ENCODE measurements at places on chromosomes 7 and 10.

DNA sequence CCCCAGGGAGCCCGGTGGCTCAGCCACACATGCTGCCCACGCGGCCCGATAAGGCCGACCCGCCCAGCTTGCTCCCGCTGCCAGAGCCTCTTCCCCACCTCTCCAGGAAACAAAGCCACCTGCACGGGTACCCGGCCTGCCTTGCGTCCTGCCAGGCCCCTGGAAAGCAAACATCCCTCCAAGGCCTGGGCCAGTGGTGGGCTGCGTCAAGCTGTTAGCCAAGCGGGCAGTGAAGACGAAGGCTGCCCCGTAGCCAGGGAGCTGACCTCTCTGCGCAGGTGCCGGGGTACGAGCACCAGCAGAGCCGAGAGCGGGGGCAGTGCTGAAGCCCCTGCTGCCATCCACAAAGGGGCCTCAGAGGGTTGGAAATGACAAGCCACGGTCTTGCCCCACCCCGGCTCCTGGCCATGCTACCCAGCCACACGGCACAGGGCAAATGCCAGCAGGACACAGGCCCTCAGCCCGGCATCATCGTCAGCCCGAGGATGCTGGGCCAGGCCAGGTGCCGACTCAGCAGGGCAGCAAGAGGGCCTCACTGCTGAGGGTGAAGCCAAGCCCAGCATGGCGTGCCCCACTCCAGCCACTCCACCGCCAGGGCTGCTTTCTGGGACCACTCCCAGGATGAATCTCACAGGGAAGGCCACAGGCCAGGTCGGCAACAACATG, 140.0 kb downstream of the PTPRN2 start:
- DNase-seq = no peak

DNA sequence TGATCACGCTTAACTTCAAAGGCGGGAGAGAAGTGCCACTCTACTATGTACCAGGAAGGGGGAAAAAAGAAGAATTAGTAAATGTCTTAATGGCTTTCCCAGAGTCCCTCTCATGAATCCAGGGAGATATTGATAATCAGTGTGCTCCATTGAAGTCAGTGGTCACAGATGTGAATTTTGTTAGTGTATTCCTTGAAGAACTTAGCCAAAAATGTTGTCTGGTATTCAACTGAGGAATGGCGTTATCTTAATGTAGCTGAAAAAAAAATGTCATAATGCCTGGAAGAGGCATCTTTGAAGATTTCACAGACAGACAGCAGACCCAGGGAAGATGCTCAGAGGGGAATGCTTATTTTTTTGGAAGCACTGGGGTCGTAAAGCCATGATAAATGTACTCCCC, 250.4 kb downstream of the WDR11 start:
- DNase-seq = no peak

GRCh38 chr10:125203186-125203800, 42.9 kb upstream of the CTBP2 start:
- no peak for DNase-seq

- DNase-seq = no peak
Observed at GRCh38 chr7:115319541-115319940, 397.6 kb downstream of the MDFIC start.

GRCh38 chr10:133163889-133164815, 4.1 kb downstream of the KNDC1 start:
- DNase-seq = no peak

DNA sequence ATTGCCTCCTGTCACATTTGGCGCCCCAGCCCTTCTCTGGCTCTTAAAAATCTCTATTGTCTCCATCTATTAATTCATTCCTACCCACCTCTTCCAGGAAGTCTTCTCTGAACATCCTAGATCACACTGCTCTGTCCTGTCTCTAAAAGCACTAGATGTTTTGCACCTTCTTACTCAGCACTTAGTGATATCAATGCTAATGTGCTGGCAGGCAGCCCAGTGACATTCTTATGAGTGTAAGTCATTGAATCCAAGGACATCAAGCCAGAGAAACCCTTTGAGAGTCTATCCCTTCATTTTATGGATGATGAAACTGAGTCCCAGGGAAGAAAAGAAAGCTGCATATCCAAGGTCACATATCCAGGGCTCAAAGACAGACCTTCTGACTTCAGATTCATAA, 48.3 kb upstream of the PAX2 start:
- no peak for DNase-seq

- DNase-seq = peak; percentile 9
Observed at GRCh38 chr10:70115948-70116682, 16.5 kb downstream of the AIFM2 start.

DNA sequence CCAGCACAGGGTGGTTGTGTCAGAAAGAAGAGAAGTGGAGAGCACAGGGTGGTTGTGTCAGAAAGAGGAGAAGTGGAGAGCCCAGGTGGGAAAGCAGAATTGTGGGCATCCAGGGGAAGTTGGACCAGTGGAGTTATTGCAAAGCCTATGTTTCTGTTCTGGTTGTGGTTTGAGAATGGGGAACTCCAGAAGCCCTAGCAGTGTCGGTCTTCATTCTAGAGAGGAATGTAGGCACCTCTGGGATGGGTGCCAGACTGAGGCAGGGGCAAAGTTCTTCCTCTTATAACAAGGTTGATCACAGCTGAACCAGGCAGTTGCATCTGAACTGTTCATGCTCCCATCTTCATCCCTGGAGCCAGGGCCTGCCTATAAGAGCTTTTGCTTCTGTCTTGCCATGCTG, 954 bp downstream of the FSCN3 start:
- no peak for DNase-seq

DNA sequence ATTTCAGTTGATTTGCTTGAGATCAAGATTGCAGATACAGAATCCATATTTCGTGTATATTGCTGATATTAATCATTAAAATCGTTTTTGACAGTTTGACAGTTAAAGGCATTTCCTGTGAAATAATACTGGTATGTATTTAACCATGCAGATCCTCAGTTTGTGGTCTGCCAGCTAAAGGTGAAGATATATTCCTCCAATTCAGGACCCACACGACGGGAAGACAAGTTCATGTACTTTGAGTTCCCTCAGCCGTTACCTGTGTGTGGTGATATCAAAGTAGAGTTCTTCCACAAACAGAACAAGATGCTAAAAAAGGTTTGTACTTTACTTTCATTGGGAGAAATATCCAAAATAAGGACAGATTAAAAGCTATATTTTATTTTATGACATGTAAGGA, 94.3 kb downstream of the PTEN start:
- no peak for DNase-seq

DNA sequence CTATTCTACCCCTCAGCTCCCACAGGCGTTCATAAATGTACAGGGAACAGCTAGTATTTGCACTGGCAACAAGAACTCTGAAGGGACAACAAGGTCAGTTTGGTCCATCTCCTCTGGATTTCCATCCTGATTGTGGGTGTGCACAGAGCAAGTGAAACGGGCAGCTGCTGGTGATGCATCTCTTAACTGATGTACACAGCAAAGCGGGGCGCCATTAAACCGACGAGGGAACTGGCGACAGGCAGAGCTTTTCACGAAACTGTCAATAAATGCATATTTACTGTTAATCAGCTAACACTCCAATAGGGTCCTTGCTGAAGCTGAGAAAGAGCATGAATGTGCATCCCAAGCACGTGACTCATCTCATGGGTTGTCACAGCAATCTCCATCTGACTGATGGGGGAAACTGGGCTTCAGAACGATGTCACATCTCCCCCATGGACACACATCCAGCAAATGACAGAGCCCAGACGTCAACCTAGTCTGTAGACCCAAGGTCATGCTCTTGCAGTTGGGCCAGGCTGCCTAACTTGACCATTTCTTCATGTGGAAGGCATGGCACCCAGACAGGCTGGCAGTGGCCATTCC, 54.2 kb downstream of the FAM53B start:
- DNase-seq = no peak

Data from NCI-H446 (cell line).